IPS DF 19.7 (cell line): ENCODE measurements at places on chromosomes 5 and 9.
A peak's percentile ranks its signal among the peaks of the same experiment; 100 is the strongest.

DNA sequence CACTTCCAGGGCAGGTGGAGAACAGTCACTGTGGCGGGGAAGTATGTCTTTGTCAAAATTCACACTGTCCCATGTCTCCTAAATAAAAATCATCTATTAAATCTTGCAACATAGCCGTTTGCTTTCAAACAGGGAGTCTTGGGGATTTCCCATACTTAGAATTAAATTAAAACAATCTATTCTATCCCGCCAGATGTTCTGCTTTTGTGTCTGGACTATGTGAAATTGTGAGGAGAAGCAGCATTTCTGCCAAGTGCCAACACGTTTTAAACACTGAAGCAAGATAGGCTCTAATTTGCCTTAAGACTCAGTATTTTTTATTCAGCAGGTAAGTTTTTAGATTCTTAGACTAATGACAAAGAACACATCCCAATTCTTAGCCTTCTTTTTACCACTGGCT lies 73.7 kb downstream of the SPATA31C2 start:
- DNase-seq = no peak

DNA sequence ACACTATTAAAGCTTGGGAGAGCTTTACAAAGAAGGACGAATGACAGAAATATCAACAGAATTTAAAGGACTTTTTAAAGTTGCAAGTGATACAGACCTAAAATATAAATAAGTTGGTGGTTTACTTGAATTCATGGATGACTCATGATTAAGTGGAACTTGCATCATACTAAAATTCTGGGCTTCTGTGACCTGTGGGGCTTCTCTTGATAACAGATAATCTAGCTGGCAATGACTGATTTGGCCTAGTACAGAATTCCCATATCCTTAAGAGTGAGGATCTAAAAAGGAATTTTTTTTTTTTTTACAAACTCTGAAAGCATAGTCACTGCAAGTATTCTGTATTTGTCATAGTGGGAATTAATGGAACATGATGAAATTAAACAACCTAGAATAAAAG lies 543.7 kb upstream of the SGCD start:
- DNase-seq = no peak

DNA sequence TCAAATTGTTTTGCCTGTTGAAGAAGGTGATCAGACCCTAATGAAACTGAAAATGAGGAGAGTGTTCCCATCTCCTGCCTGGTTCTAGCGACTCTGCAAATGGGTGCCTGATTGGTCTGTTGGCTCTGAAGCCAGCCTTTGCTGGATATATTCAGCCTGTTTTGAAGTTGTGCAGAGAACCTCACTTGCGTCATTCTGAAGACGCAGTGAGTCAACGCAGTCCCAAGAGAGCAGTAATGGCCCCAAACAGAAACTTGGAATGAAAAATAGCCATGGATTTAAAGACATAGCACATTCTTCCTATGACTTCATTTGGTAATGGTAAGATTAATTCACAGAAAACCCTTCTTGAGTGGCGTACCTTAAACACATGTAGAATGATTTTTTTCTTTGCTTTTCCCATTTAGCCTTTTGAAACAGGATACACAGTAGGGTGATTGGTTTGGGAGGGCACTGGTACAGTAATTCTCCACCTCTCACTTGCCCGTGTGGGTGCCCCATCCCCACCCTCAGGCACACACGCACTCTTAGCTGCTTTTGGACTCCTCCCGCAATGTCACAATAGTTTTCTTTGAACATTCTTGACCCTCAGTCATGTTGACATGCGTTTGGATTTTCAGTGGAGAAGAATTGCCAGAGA lies 54.1 kb upstream of the ABL1 start:
- DNase-seq = no peak

GRCh38 chr5:32514806-32515205 lies 70.3 kb upstream of the ZFR start:
- DNase-seq = no peak

DNA sequence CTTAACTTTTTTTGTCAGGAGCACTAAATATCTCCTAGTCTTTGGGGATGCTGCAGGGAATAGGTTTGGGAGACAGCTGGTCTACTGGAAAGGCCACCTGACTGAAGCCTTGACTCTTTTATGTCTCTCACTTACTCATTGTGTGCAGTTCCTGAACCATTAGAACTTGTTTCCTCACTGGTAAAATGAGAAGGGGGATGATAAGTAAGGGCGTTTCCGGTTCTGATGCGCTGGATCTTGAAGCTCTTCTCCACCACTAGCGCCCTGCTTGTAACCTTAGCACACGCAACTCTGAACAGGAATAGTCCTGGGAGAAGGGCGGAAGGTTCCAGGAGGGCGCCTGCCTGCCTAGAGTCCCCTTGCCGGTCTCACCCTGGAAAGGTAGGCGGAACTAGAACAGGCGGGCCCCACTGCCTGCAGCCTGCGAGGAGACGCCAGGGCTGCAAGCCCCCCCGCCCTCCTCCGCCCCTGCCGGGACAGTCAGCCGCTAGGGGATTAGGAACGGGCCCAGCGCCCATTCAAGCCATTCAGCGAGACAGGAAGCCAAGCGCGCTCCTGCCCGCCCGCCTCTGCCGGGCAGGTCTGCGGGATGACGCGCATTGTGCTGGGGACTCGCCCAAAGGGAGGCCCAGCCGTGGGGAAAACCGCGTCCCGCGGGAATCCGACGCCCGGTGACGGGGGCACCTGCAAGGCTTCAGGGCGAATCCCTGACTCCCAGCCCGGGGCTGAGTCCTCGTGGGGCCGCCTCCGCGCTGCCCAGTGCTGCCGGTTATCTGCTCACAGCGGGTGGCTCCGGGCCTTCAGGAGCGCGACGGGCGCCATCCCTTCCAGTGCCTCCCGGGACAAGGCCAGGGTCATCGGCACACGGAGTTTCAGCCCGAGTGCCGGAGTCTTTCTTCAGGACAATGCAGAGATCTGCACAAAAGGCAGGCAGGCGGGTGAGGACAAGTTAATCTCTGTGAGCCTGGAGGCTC lies 44.0 kb upstream of the XPA start:
- peak; percentile 40 for DNase-seq

GRCh38 chr9:80664327-80665210 lies 1024.8 kb downstream of the TLE1 start:
- DNase-seq = no peak

DNA sequence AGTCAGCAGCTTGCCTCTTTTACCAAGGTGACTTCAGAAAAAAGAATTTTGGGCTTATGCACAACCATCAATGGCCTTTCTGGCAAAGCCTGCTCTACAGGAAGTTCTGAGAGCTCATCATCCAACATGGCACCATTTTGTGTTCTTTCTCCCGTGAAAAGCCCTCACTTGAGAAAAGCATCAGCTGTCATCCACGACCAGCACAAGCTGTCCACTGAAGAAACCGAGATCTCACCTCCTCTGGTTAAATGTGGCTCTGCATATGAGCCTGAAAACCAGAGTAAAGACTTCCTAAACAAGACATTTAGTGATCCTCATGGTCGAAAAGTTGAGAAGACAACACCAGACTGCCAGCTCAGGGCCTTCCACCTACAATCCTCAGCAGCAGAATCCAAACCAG lies 111.2 kb downstream of the SNCAIP start:
- DNase-seq = no peak

DNA sequence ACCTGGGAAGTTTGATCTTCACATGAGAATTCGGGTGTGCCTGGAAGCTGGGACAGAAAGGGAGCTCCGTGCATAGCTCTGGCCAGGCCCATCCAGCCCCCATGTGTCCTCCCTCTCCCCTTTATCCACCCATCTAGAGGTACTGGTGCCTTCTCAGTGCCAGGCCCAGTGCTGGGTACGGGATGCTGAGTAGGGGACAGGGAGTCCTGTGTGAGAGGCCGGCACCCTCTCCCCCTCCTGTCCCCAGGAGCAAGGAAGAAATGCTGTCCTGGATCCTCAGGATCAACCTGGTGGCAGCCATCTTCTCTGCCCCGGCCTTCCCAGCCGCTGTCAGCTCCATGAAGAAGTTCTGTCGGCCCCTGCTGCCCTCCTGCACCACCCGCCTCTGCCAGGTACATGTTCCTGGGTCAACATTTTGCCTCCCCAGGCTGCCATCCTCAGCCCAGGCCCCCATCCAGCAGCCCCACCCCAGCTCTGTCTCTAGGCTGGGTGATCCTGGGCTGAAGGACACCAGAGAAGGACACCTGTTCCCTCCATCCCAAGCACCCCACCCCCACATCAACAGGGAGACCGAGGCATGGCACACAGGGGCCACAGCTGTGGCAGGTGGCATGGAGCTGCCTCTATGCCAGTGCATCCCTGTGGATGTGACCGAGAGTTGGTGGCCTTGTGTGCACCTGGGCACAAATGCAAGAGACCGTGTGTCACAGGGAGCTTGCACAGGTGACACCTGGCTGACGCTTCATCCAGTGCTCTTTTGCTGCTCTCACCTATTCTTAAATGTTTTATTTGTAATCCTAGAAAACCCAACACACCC lies 43.0 kb downstream of the PSD2 start:
- DNase-seq = no peak

DNA sequence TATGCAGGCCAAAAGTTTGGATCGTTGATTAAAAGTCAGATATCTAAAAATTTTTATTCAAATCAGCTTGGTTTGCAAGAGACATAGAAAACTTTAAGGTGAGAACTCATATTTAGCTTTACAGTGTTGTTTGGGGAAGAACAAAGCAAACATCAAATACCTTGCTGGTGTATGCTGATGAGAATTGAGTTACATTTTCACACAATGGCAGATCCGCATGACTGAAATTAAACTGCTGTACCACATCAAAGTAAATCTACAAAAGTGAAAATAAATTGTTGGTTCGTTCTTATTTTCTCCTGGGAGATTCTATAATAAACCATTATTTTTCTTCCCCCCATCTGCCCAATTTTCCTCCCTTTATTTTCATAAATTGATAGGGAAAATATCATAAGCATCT lies 198.2 kb upstream of the PCSK5 start:
- DNase-seq = no peak

DNA sequence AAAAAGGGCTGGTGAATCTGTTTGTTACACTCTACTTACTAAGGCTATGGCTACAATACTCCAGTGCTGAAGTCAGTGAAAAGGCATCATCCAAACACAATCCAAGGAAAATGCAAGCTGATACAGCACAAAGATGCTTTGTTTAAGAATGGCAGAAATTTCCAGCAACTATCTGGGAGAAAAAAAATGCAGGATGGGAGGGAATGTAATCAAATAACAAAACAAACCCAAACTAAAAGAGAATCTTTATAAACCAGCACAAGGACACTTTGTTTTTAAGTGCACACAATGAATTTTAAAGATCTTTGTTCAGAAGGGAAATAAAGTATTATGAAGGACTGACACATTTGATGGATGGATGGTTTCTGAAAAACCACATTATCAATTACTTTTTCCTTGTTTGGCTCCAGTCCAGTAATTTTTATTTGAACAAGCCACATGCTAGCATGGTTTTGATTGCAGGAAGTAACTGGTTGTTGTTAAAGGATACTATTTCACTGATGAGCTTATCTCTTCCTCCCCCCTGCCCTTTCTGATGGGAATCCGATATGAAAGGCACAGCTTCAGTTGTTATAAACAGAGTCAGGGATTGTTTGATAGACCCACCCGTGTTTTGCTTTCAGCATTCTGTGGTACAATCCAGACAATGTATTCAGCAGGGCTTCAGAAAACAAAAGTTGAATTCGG lies 12.1 kb upstream of the TLE4 start:
- no peak for DNase-seq

DNA sequence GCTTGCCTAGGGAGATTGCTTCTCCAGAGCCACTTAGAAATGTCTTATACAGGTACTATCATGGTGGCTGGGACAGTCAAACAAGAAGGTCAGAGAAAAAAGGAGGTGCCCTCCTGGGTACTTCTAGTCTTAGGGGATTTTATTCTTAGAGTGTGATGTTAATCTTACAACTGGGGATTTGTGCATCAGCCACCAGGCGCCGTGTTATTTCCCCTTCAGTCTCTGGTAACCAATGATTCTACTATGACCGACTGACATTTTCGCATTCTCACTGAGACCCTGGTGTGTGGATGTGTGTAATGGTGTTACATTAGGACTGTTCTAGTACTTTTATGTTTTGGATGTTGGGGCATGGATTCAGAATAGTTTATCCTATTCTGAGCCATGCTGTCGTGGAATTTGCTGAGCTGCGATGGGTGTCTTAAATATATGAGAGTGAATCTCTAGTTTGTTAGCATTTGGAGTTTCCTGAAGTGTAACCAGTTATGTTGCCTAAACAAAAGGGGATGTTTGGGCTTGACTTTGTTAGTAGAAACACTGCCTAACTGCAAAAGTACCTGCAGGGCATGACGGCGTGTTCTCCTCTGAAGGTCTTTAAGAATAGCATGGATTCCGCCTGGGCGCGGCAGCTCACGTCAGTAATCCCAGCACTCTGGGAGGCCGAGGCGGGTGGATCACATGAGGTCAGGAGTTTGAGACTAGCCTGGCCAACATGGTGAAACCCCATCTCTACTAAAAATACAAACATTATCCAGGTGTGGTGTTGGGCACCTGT lies 175.2 kb upstream of the DAP start:
- DNase-seq = no peak

GRCh38 chr9:86708918-86709835 lies 238.1 kb downstream of the GAS1 start:
- DNase-seq = no peak

- no peak for DNase-seq
Measured at GRCh38 chr9:110049699-110050450, 158.1 kb downstream of the C9orf152 start.

DNA sequence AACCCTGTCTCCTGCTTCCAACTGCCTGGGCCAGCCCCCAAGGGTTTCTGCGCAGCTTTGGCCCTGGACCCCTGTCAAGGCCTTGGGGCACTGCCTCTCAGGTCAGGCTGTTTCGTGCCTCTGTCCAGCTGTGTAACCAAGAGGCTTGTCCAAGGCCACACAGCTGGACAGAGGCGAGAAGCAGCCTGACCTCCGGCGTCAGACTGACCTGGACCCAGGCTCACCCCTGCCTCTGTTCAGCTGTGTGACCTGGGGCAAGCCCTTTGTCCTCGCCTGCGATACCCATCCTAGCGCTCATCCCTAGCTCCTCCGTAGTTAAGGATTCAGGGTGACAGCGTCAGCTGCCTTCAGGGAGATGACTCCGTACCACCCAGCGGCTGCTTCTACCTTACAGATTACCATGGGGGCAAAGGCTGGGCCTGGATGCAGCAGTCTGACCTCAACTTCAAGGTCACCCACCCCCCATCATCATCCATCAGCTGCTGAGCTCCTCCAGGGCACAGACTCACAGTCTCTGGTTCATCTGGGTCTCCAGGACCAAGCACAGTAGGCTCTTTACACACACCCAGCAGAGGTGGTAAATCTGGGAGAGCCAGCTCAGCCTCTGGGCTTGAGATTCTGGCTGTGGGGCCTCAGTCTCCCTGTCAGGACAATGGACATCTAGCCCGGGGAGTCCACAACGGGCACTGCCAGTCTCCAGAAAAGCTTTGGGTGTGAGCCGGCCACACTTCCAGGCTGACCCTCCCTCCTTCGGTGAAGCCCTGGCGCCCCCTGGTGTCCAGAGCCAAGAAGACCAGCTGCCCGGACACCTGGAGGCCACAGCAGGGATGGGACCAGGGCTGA lies 7.9 kb downstream of the AK1 start:
- DNase-seq = no peak

DNA sequence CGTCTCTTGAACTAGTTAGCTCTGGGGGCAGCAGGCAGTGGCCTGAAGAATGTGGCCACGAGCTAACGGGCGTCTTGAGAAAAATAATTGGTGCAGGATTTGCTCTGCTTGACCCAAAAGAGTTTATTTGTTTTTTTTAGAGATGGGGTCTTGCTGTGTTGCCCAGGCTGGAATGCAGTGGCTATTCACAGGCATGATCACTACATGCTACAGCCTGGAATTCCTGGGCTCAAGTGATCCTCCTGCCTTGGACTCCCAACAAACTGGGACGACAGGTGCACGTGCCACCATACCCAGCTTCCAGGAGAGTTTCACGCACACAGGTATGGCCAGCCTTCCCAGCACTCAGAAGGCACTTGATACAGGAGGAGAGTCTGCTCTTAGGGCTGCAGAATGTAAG lies 203.8 kb downstream of the MLLT3 start:
- DNase-seq = no peak
